GM12892 (cell line): ENCODE measurements at places on chromosomes 2 and 18.

DNA sequence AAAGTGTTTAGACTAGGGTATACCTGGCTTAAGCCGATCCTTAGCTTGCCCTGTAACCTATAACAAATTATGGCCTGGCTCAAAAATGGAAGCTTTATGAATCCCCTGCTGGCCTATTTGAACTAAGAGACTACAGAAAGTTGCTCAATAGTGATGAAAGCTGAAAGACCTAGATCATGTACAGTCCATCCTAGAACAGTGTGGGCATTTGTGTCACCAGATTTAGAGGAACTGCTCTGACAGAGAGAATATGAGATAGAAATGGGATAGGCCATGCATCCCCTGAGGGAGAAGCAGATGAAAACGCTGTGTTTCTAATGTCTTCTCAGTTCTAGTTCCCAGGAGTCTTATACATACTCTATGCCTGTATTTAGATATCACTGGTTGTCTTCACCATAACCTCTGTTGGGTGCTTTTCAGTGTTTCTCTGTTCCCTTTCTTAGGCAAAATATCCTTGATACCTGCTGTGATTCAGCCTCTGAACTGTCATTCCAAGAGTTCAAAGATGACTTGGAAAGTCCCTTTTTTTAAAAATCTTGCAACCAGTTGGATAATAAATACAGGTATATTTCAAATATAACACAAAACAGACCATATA, 246.9 kb upstream of the SLC39A10 start:
- no peak for DNase-seq

DNA sequence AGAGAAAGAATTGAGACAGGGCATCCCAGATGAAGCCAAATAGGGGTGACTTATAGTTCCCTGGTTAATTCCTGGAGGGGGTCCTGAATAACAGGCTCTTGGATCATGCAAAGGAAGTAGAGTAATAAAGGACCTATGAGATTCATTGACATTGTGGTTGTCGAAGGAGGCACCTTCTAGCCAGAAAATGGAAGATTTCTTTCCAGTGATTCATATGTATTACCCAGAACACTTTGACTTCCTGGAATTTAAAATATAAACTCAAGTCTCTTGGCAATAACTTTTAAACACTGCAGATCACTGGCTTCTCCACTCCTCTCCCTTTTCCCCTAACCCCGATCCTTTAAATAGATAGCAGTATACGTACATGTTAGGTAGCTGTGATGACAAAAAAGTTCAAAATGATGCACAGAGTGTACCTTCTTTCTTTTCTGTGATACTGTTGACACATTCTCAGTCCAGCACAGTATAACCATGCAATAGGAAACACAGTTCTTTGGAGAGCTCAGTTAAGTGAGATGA, 211.8 kb downstream of the LTBP1 start:
- no peak for DNase-seq

DNA sequence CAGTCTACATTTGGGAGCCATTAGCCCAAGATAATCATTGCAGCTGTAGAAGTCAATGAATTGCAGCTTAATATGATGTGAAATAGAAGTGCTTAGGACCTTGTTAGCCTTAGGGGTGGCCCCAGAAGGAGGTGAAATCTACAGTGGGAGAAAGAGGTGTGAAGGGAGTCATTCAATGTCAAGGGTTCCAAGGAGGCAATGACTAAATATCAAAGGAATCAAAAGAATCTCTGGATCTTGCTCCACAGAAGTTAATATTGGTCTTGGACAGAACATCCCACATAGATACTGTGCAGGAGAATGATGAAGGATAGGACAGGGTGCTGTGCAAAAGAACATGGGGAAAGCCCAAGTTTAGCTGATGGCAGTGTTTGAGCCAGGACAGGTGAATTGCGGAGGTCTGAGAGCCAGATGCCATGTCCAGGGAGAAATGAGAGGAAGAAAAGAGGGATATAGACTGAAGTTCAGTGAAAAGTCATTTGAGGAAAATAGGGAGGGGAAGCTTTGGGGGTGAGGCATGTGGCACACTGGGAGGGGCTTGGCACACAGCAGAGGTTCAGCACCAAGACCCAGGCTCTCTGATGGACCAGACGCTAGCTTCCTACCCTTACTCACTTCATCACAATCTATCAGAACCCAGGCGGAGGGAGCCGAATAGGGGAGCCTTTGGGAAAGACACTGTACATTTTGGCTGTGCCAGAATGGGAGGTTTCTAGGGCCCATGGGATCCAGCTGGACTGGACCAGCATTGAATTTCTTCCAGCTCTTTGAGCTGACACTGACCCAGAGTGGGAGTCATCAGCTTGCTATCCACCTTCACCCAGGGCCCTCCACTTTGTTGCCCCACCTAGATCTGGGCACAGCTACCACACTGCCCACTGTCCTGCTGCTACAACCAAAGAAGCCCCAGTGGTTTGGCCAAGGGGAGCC, 2.2 kb downstream of the IL1F10 start:
- DNase-seq: no peak

- DNase-seq: no peak
Measured at GRCh38 chr2:234596696-234597575, 100.1 kb upstream of the ARL4C start.

DNA sequence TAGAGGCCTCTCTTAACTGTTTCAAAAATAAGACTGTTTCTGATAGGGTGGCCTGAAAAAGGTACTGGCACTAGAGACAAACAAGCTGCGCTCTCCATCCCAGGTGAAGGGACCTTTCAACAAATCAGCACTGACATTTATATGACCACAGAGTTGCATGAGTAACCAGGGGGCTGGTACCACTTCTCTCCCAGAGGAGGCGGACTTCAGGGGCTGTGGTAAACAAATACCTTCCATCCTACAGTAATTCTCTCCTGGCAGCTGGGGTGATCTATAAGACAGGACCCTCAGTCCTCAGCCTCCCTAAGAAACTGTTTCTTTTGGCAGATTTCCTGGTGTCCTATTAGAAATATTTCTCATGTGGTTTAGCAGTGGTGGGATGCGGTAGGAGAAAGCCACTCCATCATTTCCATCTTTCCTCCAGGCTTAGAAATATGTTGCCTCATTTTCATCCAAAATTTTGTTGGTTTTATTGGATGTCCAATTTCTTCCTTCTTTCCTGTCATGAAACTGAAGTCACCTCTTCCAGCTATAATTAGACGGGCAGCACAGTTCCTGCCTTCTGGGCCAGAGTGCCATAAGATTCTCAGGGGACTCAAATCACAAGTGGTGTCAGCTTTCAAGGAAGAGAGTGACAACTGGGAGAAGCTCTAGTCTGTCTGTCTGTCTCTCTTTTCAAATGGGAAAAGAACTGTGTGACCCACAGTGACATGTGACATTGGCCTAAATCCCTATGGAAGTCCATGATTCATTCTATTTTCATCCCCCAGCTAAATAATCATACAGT, 96.4 kb downstream of the CYRIA start:
- no peak for DNase-seq

GRCh38 chr2:6876309-6876708, 1.3 kb upstream of the RSAD2 start:
- no peak for DNase-seq

GRCh38 chr2:235500110-235500760, 6.4 kb downstream of the AGAP1 start:
- no peak for DNase-seq

DNA sequence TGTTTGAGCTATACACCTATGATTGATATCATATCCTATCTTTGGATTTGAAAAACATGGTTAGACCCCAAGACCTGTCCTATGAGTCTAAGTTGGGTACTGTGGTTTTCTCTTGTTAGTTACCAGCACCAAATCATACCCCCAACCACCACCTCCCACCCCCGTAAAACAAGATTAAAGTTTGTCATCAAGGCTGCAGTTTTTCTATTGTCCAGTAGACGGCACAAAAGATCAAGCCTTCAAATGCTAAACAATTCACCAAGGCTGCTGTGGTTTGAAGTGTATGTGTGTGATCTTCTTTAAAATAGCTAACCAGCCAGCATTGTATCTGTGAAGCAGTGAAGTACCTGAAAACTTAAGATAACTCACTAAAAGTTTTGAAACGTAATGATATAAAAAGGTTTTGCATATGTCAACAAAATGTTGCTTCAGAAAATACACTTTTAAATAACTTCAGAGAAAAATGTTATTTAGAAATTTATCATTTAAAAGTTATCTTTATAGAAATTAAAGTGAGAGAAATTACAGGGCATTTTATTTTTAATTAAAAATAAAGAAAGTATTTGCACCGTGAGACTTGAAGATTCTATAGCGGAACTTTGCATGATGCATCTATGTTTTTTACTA, 5.8 kb upstream of the MEIS1 start:
- DNase-seq: no peak

DNA sequence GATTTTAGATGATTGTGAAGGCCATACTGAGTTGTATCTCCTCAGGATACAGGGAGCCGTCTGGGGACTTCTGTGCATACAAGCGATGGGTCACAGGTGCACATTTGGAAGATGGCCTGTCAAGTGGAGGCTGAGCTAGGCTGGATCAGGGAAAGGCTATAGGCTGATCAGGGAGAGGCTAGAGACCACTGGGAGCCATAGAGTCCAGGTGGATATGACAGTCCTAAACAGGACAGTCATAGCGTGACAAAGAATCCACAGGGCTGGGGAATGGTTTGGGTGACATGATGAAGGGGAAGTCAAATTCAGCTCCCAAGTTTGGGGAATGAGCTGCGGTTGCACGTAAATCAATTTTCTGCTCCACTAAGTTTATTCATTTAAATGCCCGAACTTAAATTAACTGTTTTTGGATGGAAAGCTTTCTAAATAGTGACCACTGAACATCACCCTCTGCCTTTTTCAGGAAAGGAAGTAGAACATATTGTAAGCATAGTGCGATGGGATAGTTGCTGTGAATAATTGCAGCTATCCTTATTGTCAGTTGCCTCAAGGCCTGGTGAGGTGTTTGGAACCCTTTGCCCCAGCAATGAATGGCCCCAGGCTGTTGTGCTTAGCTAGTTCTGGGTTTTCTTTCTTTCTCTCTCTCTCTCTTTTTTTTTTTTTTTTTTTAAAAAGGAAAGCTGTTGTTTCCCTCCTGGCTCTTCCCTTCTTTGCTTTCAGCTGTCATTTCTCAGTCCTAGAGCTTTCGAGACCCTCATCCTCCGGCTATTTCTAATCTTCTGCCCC, 50.5 kb downstream of the KLHL29 start:
- DNase-seq: no peak

DNA sequence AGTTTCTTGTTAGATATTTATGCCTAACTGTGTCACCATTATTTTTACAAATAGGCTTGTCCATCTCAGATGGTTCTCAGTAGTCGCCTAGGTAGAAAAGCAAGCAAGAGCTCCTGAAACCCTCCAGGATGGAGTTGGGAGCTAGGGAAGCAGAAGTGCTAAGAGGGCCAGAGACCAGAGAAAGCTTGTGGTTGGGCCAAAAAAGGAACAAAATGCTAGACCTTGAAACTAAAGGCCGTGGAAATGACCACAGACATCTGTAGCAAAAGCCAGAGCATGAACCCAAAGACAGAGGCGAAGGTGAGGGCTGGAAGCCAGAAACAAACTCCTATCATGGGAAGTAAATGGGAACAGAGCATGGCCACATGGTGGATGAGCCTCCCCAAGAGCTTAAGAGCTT, 29.9 kb upstream of the RMDN2 start:
- no peak for DNase-seq
